Islet precursor cell (in vitro differentiated cells): ENCODE measurements at places on chromosomes 7 and 10.

- peak; percentile 79 for DNase-seq
Measured at GRCh38 chr10:79159141-79159651, 90.4 kb downstream of the ZMIZ1 start.

DNA sequence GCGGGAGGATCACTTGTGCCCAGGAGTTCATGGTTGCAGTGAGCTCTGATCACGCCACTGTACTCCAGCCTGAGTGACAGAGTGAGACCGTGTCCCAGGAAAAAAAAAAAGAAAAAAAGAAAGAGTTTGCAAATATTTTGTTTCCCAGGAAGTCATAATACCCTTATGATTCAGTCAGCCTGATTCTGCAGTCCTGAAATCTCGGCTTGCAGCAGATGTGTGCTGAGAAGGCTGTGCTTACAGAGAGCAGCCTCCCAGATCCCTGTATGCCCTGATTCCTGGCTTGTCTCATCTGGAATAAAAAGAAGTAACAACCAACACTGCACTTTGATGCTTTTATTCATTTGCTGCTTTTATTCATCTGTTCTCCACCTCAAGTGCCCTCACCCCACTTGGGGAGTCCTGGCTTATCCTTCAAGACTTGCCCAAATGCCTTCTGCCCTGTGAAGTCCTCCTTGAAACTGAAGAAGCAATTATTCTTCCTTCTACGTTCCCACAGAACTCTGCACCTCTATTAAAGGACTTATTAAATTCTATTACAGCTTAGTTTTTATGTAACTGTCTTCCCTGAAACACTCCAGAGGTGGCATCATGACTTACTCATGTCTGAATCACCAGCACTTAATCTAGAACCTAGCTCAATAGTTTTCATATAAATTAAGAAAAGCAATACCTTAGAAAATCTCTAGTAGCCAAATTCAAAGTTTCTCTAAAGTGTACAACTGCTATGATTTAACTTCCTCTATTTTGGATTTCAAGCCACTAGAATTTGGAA, 27.7 kb upstream of the BPGM start:
- no peak for DNase-seq

DNA sequence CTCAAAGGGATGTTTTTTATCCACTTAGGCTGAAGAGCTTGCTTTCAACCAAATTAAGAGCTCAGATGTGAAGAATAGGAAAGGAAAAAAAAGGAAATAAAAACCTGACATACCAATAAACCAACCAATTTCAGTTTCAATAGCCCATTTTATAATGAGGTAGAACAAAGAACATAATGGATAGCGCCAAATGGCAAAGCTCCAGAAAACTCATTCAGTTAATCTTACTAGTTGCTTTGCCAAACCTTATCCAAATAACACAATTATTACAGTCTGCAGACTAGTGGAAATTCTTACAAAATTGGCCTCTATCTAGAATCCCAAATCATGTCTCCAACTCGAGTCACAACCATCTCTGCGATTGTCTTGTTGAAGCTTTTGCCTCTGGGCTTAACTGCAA, 337.0 kb downstream of the CRPPA start:
- no peak for DNase-seq

DNA sequence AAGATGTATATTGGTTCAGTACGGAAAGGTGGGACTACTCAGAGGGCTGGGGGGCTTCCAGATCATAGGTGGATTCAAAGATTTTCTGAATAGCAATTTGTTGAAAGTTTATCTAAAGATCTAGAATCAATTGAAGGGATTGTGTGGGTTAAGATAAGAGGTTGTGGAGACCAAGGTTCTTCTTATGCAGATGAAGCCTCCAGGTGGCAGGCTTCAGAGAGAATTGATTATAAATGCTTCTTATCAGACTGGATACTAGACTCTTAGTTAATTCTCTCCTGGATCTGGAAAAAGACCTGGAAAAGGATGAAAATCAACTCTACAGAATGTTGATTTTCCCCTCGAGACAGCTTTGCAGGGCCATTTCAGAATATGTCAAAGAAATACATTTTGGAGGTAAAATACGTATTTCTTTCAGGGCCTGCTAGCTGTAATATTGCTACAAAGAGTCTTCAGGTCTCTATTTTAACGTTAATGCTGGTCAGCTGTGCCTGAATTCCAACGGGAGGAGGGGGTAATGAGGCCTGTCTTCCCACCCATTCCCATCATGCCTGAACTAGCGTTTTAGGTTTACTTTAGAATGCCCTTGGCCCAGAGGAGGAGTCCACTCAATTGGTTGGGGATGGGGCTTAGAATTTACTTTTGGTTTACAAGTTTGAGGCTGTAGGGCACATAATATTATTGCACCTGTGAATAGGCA, 12.8 kb upstream of the GPR15LG start:
- no peak for DNase-seq

DNA sequence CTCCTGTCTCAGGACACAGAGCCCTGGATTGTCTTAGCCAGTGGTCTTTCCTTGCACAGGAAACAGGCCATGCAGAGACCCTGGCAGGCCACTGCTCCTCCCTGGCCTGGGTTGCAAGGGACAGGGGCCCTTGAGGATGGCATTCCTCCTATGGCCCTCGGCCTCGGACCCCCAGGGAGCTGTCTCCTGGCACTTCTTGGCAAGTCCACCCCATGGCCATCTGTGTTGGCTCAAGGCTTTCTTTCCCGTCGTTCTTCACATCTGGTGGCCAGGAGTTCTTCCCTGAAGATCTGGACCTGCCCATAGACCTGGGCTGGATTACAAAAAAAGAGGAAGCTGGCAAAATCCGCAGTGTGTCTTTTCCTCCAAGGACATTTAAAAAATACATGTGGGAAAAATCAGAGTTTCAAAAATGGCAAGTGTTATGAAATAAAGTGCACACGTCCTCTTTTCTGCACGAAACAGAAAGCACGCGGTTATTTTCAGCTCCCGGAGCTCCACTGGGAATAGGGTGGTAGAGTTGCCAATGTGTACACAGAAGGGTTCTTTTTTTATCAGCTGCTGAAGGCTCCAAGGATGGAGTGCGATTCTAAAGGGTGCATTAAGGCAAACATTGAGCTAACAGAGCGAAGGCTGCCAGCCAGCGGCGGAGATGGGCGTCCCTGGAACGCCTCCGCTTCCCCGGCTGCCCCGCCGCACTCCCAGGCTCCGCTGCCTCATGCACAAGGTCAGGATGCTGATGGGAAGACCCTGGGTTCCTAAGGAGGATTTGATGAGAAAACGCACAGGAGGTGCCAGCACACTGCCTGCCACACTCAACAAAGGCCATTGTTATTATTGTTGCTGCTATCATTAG, 62.8 kb upstream of the FAM20C start:
- peak; percentile 25 for DNase-seq

DNA sequence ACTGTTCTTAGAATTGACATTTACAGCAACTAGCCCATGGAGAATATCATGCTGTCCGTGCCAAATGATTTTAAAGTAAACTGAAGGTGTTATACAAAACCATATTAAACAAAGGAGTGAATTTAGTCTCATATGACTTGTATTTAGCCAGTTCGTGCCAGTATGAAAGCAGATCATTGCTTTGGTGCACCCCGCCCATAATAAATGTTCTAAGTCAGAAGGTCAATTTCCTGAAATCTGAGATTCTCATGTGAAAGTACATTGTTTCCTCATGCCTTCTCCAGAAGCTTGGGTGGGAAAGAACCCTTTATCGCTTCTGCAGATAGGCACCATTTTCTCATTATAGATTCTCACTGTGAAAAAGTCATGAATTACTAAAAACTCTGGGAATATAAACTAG, 106.4 kb downstream of the CAMK1D start:
- no peak for DNase-seq

GRCh38 chr7:12529971-12530710, 40.4 kb upstream of the SCIN start:
- DNase-seq, result no peak
